ENCODE measurements at places on chromosomes 7 and 10. TPM values are rescaled to one million over a fixed set of nuclear protein-coding genes. Genes with fewer than 3 reads are reported as not detected.

The MRLN gene
- total RNA-seq = not detected

The ST8SIA6 gene
- total RNA-seq = 1.6 TPM

The HOXA11 gene
- total RNA-seq = 4.0 TPM

The PLXDC2 gene
- total RNA-seq = 10.6 TPM

The GPAM gene
- total RNA-seq = 5.1 TPM

The CFAP46 gene
- total RNA-seq = 2.6 TPM

The BMPER gene
- 28.2 TPM for total RNA-seq

The SGCE gene
- 87.5 TPM for total RNA-seq

The ZNF365 gene
- 0.12 TPM for total RNA-seq

The SPDYE5 gene
- total RNA-seq = not detected

The PNLIPRP1 gene
- not detected for total RNA-seq

The NODAL gene
- not detected for total RNA-seq

The STAMBPL1 gene
- total RNA-seq = 36.9 TPM

The PRPS1L1 gene
- total RNA-seq = not detected

The PSD gene
- 12.1 TPM for total RNA-seq

The GIGYF1 gene
- total RNA-seq = 13.8 TPM

The MYOF gene
- total RNA-seq = 119 TPM

The SPOCK2 gene
- total RNA-seq = 0.26 TPM

The GNG11 gene
- 68.2 TPM for total RNA-seq

The NSMCE4A gene
- total RNA-seq = 25.1 TPM

The EVX1 gene
- not detected for total RNA-seq

The TMEM26 gene
- 0.12 TPM for total RNA-seq

The PAPOLB gene
- 0.12 TPM for total RNA-seq

The SSMEM1 gene
- not detected for total RNA-seq

The DTX2 gene
- total RNA-seq = 17.7 TPM

The NPY4R2 gene
- total RNA-seq = 0.47 TPM

The COL28A1 gene
- total RNA-seq = under 0.01 TPM

The TUBB8 gene
- not detected for total RNA-seq

The CPA2 gene
- total RNA-seq = not detected

The R3HCC1L gene
- 6.3 TPM for total RNA-seq

The CABCOCO1 gene
- total RNA-seq = 0.23 TPM

The SPDYE16 gene
- total RNA-seq = not detected

The VGF gene
- total RNA-seq = not detected

The HABP2 gene
- not detected for total RNA-seq

The GPNMB gene
- 135 TPM for total RNA-seq

The TMEM270 gene
- total RNA-seq = not detected

The LRRC61 gene
- not detected for total RNA-seq

The ZNF239 gene
- 1.2 TPM for total RNA-seq

The CREB5 gene
- 2.2 TPM for total RNA-seq

The ZSWIM8 gene
- total RNA-seq = 76.1 TPM

The TUBAL3 gene
- not detected for total RNA-seq

The TAC1 gene
- total RNA-seq = not detected

The HHEX gene
- 0.51 TPM for total RNA-seq

The SFTPA2 gene
- not detected for total RNA-seq

The MCU gene
- total RNA-seq = 38.0 TPM

The USP6NL gene
- 6.1 TPM for total RNA-seq

The NEUROG3 gene
- total RNA-seq = not detected

The MINDY4 gene
- total RNA-seq = 5.9 TPM

The FAM13C gene
- 1.3 TPM for total RNA-seq

The ADARB2 gene
- not detected for total RNA-seq

The MKX gene
- total RNA-seq = not detected

The NEUROD6 gene
- not detected for total RNA-seq

The NUTM2A gene
- total RNA-seq = 0.34 TPM

The TAS2R5 gene
- total RNA-seq = 0.47 TPM

The PWWP2B gene
- total RNA-seq = 8.1 TPM

The ZNF727 gene
- total RNA-seq = not detected

The LRGUK gene
- total RNA-seq = under 0.01 TPM

The ZPBP gene
- not detected for total RNA-seq
